ENCODE measurements at places on chromosomes 12 and 14. TPM values are rescaled to one million over a fixed set of nuclear protein-coding genes. Genes with fewer than 3 reads are reported as not detected.

- no peak for DNase-seq
Measured at GRCh38 chr12:99427104-99427503, 220.4 kb upstream of the GARIN6 start.

- DNase-seq: no peak
Measured at GRCh38 chr14:31993521-31993951, 83.6 kb upstream of the ARHGAP5 start.

- no peak for DNase-seq
Measured at GRCh38 chr14:44309331-44309730, 197.8 kb downstream of the FSCB start.

Gene RAB21
- total RNA-seq: 28.8 TPM

Gene CFAP251
- total RNA-seq: 1.7 TPM

Gene SYNDIG1L
- not detected for total RNA-seq

DNA sequence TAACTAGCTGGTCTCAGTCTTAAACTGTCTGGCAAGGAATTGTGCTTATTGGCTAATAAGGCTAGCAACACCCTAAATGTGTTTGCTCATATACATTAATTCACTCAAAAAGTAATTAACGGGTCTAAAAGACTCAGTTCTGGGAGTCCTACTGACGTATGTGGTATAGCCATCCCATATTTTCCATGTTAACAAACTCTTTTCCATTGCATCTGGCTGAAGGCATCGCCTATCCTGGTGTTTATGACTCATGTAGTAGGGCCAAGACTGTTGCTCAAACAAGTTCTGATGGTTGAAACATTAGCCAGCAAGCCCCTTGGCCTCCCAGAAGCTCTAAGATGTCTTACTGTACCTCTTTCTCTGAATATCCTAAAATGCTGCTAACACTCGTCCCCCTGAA lies 98.5 kb downstream of the PHLDA1 start:
- no peak for DNase-seq

- no peak for DNase-seq
Measured at GRCh38 chr12:20374795-20375194, 6.5 kb downstream of the PDE3A start.

GRCh38 chr12:62976110-62976662 lies 41.2 kb upstream of the PPM1H start:
- no peak for DNase-seq

- no peak for DNase-seq
Measured at GRCh38 chr12:13592063-13592942, 389.1 kb downstream of the GRIN2B start.

- DNase-seq: no peak
Measured at GRCh38 chr14:103946975-103947374, 4.6 kb upstream of the RD3L start.

DNA sequence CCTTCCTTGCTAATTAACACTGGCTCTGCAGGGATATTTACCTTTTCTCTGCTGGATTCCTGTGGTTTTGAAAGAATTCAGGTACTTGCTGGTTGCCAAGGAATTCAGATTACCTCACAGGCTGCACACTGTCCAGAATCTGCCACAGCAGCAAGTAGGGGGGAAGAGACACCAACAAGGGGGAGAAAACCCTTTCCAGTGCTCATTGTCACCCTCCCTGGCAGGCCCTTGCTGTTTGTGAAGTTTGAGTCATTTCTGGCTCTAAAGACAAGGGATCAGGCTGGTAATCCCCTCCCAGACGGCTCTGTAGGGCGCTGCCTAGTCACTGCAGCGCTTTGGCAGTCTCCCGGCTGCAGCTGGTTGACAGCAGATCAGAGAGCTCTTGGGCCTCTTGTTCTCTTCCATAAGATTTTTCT lies 50.8 kb downstream of the TTLL5 start:
- DNase-seq: no peak

Gene AMDHD1
- 0.07 TPM for total RNA-seq

- DNase-seq: no peak
Measured at GRCh38 chr12:126038434-126038833, 973.2 kb downstream of the AACS start.

- no peak for DNase-seq
Measured at GRCh38 chr14:96461950-96462798, 40.0 kb upstream of the PAPOLA start.

Gene DNAH10
- under 0.01 TPM for total RNA-seq

GRCh38 chr12:60197589-60197988 lies 601.8 kb downstream of the SLC16A7 start:
- no peak for DNase-seq

Gene LMNTD1
- total RNA-seq: not detected

Gene TAS2R31
- 3.2 TPM for total RNA-seq

- no peak for DNase-seq
Measured at GRCh38 chr12:89702503-89702902, 6.1 kb downstream of the ATP2B1 start.

Measured in pulmonary artery endothelial cell (primary cell).